Stimulated activated CD4-positive, alpha-beta T cell treated with anti-CD3 and anti-CD28 coated beads, TNF-alpha, amount 100 ng/mL, for 1 hour (primary cell): ENCODE measurements at places on chromosomes 2 and 18.

DNA sequence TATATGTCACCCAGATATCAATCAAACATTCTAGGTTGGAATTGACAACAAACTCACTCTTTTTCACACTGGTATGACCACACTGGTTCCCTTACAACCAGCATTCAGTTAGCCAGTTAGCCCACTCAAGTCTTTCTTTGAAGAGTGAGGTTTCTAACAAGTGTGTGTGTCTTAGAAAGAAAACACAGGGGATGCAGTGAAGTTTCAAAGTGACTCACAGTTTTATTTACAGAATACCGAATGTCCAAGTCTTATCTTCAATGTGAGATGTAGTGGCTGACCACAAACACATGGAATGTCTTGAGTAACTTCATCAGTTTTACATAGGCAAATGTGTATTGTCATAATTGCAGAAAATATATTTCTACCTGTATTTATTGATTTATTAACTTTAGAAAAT is 274.7 kb upstream of the HNMT start:
- no peak for DNase-seq

GRCh38 chr2:232885264-232885961 is 15.3 kb downstream of the SNORC start:
- DNase-seq = no peak

DNA sequence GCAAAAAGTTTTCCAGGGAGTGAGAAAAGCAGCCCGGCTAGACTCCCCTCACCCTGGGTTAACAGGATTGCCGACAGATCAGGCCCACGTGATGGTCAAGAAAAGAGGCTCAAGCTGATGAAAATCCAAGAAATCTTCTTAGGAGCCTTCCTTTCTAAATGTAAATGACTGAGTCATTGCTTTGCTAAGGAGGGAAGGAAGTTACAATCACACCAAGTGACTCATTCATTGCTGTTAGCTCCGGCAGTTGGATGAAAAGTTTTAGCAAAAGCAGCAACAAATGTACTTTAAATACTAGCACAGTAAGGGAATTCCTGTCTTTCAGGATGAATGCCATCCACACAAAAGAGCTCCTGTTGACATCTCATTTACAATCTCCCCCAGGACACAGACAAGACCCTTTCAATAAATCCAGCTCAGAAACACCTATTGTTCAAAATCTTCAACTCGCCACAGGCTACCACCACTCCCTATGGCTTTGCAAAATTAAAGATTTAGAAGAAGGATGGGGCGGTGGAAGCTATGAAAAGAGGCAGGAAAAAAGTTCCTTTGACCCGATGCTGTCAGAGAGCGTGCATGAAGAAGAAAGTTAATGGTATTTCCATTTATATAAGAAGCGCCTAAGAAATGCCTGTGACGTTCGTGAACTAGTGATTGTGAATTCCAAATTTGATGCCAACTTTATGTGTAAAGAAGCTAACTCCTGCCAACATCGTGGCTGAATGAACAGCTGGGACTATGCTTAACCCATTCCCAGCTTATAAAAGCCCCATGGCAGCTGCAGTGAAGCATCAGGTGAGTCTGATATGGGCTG is 153.7 kb downstream of the TGIF1 start:
- DNase-seq = no peak

- no peak for DNase-seq
Observed at GRCh38 chr2:44838116-44838790, 103.2 kb upstream of the SIX3 start.

GRCh38 chr18:21513292-21513691 is 87.2 kb downstream of the ESCO1 start:
- no peak for DNase-seq

GRCh38 chr2:16485251-16485650 is 180.4 kb downstream of the CYRIA start:
- DNase-seq = no peak

DNA sequence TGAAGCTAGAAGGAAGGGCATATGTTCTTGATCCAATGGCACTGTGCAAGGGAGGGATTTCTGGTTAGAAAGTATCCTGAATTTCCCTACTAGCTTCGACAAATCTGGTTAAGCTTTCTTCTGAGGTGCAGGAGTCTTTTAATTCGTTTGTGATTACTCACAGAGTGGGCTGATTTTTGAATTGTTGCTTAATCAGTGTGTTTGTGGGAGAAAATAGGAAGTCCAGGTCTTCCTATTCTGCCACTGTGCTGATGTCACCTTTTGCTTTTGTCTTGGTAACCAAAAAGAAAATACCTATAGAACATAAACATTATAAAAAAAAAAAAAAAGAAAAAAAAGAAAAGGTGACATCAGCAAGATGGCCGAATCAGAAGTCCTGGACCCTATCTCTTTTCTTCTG is 1008.6 kb downstream of the TSN start:
- no peak for DNase-seq

DNA sequence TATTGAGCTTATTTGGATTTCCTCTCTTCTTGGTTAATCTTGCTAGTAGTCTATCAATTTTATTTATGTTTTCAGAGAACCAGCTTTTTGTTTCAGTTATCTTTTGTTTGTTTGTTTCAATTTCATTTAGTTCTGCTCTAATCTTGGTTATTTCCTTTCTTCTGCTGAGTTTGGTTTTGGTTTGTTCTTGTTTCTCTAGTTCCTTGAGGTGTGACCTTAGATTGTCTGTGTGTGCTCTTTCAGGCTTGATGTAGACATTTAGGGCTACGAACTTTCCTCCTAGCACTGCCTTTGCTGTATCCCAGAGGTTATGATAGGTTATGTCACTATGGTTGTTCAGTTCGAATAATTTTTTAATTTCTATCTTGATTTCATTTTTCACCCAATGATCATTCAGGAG is 141.6 kb downstream of the ZNF236 start:
- DNase-seq = no peak

- DNase-seq = no peak
Observed at GRCh38 chr2:64383016-64383591, 70.9 kb upstream of the LGALSL start.

- no peak for DNase-seq
Observed at GRCh38 chr2:36565712-36566111, 32.3 kb downstream of the FEZ2 start.

DNA sequence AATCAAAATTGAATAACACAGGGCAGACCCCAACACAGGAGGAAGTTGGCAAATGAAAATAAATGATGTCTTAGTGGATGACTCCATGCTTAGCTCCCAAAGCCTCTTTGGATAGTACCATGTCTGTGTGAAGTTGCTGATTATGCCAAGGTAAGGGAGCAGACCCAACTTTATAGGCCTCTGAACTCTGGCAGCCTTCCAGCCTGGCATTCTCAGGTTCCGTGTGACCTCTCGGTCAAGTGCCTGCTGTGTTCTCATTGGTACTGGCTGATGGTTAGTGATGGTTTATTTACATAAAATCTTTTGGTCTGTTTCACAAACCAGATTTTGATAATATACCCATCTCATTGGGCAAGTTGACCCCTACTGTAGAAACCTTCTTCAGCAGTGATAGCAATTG is 112.2 kb upstream of the TTC39C start:
- DNase-seq = no peak

DNA sequence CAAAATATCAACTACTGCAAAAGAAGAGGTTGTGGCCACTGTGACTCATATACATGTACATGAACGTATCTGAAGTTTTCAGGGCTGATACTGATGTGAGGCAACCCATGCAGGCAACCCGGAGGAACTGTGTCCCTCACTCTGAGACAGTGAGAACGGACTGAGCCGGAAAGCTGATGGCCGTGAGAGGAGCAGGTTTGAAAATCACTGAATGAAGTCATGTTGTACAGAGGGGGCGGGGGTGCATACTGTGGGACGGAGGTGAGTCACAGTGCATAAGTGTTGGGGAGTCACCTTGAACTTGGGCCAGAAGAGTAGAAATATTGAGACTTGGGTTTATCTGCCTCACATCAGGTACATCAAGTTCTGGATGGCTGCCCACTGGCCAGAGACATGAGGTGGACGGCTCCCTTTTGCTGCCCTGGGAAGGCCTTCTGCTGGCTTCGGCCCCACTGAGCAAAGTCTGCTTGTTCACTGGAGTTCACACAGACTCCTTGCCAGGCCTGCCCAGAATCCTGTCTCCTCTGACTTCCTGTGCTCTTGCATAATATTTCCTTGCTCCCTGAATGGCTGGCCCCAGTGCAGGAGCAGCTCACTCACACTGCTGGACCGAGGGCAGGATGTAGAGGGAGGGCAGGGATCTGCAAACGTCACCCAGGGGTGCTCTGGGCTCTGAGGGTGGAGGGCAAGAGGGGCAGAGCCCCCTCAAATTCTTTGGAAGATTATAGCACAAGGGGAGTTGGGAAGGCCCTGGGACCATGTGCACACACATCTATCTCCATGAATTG is 18.1 kb downstream of the EPAS1 start:
- no peak for DNase-seq

- no peak for DNase-seq
Observed at GRCh38 chr2:11537951-11538350, 4.1 kb downstream of the GREB1 start.

DNA sequence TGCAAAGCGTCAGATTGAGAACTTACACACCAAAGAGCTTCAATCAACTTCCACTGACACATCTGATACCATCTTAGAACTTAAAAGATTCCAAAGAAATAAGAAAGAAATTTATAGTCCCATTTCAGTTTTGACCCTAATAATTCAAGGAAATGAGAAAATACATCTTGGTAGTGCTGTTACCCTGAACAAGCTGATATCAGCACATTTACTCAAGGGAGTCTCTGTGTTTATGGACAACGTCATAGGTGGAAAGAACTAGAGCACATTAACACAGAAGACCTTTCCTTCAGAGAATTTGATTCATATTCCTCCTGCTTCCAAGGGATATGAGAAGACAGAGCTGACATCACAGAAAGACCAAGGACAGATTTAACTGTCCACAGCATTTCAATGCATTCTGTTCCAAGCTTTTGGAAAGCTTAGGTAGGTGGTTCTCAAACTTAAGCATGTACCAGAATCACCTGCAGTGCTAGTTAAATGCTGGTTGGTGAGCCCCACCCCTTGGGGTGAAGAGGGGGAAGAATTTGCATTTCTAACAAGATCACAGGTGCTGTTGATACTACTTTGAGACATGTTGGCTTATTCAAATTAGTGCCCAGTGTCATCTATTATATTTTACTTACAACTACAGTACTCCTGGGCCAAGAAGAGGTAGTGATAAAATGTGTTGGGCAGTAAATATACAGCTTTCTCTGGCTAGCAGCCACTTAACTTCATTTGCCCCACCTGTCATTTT is 59.8 kb downstream of the LDAH start:
- DNase-seq = no peak
